ENCODE measurements at places on chromosomes 4 and X.
A peak's percentile ranks its signal among the peaks of the same experiment; 100 is the strongest.

DNA sequence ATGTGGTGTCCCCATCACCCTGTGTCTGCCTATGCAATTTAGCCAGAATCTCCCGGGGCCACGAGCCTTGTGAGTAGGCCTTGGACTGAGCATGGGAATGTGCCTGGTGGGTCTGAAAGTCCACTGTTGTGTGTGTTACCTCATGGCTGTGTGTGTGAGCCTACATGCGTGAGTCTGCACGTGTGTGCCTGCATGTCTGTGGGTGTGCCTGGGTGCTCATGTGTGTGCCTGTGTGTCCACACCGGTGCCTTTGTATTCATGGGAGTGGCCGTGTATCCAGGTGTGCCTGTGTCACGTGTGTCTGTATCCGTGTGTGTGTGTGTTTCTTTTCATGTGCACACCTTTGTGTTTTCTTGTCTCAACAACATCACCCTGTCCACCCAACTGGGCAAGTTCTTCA is 14.2 kb downstream of the ATP5ME start:
- no peak for DNase-seq

DNA sequence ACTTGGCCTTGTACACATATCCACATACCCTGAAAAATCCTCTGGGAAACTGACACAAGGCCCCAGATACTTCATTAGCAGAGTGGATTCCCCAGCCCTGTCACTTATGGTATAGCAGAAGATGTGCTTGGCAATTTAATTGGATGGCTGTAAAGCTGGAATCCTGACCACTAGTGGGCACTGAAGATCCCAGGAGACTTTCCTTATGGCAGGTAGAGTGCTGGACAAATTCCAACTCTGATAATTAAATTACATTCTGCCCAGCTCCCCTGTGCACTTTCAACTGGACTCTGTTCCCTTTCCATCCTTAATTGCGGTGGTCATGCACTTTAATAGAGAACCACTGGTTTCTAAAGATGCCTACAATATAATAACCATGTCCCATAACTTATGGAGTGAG is 119.8 kb downstream of the DCK start:
- peak; percentile 55 for DNase-seq

DNA sequence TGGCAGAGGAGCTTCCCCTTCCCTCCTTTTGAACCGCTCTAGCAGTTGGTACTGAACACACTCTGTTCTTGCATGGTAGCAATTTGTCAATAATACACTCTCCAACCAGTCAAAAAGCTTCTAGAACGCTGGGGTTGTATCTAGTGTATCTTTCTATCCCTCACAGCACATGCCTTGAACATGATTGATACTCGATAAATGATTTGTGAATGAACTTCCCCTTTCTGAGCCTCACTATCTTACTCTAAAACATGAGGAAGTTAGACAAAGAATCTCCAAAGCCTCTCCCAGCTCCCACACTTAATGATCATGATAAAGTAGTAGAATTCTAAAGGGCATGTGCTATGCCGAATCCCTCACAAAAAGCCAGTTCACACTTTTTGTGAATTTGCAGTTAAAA is 64.4 kb downstream of the DLG3 start:
- DNase-seq: no peak

DNA sequence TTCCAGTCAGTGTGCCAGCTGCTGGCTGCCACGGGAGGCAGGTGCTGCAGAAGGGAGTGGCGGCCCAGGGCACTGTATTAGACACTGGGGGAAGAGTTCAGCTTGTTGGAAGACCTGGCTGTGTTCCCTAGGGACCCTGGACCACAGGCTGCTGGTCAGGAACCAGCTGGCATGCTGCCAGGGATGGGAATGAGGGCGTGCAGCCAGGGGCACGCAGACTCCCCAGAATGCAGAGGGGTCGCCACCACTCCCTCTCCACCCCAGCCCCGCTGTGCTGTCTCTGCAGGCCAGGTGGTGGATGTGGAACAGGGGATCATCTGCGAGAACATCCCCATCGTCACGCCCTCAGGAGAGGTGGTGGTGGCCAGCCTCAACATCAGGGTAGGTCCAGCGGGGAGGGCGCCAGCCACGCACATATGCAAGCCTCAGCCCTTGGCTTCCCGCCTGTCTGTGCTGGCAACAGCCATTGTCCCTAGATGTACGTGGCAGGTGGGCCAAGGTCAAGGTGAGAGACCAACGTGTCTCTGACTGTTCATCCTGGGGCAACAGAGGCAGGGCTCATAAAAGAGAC is 12.3 kb downstream of the ABCD1 start:
- DNase-seq: no peak

GRCh38 chrX:105462186-105462585 is 241.7 kb upstream of the TEX13A start:
- DNase-seq: no peak

GRCh38 chrX:46575991-46576392 is 2.4 kb downstream of the CHST7 start:
- peak; percentile 40 for DNase-seq

- peak; percentile 60 for DNase-seq
Observed at GRCh38 chr4:6352031-6352692, 82.5 kb downstream of the WFS1 start.

- peak; percentile 96 for DNase-seq
Observed at GRCh38 chrX:54357414-54358377, at the start of gene WNK3. Gene WNK3 (minus strand): TSS chrX:54358046.

- DNase-seq: no peak
Observed at GRCh38 chr4:146029147-146029546, 90.5 kb upstream of the ZNF827 start.

- no peak for DNase-seq
Observed at GRCh38 chrX:26352891-26353430, 137.0 kb downstream of the MAGEB5 start.

DNA sequence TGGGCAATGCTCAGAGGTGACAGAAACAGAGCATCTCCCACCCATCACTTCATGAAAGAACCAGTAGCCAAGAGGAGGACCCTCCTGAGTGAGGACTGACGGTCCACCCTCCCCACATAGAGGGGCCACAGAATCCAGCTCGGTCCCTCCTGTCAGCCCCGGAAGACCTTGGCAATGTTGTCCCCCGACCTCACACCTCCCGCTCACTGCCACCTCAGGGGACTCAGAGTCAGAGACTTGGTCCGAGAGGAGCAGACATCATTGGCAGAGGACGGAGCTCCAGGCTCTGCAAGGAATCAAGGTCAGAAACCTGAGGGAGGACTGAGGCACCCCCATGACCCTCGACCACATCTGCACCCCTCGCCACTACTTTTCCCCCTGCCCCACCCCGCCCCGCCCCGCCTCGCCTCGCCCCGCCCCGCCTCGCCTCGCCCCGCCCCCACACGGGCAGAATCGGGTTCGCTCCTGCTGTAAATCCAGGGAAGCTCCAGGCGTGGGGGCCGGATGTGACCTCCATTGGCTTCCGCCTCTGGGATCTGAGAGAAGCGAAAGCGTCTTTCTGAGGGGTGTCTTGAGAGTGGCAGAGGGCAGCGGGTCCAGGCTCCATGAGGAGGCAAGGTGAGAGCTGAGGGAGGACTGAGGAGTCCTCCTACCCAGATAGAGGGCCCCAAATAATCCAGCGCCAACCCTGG is at the start of gene MAGEA11:
MAGEA11 (plus strand) TSS at position 516 of the 692 bp plus-strand sequence. CDS start 1,100 bp downstream, outside the sequence.
- DNase-seq: peak; percentile 65

DNA sequence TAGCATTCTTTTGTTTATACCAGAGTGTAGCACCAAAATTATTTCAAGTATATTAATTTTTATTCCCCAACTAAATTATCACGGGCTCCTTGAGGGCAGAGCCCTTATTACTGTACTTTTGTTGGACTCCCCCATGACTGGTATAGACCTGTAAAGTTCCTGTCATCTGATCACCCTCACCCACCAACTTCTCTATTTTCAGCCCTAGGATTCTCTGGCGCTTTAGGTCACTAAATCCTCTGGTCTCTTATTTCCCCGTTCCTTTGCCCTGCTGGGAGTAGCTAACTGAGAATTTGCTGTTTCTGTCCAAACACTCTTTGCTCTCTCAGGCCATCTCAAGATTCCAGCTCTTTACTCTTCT is 3.2 kb upstream of the XKRX start:
- DNase-seq: no peak

GRCh38 chrX:40459571-40460158 is 121.1 kb upstream of the ATP6AP2 start:
- DNase-seq: no peak

GRCh38 chrX:86171366-86171765 is 23.1 kb downstream of the DACH2 start:
- DNase-seq: peak; percentile 80

GRCh38 chrX:44708470-44708869 is 135.4 kb upstream of the DUSP21 start:
- no peak for DNase-seq

- no peak for DNase-seq
Observed at GRCh38 chr4:147011411-147011810, 65.7 kb upstream of the TTC29 start.

DNA sequence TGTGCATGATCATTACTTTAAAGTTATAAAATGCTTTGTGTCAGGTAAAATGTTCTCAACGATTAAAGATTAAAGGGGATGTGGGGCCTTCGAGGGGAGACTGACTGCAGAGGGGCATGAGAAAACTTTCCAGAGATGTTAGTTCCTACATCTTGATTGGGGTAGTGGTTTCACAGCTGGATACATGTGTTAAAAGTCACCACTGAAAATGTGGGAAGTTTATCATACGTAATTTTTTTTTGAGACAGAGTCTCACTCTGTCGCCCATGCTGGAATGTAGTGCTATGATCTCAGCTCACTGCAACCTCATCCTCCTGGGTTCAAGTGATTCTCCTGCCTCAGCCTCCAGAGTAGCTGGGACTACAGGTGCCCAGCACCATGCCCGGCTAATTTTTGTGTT is 79.5 kb downstream of the RBM47 start:
- no peak for DNase-seq

DNA sequence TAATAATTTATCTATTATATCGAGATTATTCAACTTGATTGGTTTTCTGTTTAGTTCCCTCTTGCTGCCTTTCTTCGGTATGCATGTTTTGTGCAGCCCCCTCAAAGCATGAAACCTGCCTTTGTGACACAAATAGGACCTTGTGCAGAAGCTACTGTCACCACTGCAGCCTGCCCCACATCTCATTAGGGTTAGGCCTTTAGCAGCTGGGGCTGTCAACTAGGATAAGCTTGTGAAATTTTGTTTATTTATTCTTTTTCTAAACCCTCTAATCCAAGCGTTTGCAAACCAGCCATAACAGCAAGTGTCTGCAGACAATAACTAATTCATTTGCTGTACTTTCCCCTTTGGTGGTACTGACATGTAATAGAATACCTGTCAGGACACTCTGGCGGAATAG is 258.9 kb downstream of the RCHY1 start:
- peak; percentile 75 for DNase-seq

DNA sequence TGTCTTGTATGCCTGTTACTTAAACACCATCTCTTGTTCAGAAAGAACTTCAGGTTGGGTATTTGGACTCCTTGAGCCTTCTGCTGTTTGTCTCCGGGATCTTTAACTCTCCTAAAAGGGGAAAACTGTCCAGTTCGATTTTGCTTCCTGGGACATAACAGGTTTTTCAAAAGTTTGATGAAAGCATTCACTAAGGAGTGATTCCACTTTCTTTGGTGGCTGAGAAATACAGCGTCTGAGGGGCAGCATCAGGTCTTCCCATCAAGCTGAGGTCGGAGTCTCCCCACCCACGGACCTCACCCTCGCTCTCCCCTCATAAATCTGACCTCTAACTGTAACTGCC is 1.4 kb downstream of the AFAP1 start:
- DNase-seq: no peak

- DNase-seq: peak; percentile 54
Observed at GRCh38 chr4:15003401-15003890, 1.2 kb downstream of the CPEB2 start.

DNA sequence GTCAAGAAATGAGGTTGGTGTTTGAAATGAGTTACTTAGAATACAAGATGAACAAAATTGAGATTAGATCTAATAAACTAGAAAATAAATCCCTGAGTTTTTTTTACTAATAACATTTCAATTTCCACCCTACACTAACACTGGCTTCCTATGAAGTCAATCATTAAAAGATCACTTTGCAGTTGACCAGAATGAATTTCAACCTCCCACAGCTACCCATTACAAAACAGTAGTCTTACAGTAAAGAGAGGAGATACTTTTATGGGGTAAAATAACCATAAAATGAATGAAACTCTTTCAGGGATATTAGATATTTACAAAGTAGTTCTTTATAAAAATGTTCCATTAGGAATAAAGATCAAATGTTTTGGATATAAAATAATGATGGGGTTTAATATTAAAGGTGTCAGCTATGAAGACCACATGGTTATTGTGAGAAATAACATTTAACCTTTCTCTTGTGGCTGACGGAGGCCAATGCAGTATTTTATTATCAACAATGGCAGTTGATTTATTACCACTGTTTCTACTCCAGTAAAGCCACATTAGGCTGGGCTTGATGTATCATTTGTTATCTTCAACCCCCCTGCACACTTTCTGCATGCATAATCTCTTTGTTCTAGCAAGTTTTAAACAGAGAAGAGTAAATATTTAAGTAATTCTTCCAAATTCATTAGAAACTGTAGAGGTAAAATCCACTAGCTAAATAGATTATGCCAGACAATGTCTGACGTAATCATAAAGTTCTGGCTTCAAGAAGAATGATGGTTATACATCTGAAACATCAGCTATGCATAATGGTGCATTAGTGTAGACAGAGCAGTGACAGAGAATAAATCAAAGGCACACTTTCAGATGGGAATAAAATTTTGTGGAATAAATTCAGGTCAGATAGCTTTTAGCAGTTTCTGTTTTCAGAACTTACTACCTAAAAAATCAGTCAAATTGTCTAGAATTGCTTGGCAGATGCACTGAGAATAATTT is 516.6 kb downstream of the PCDH18 start:
- DNase-seq: no peak

DNA sequence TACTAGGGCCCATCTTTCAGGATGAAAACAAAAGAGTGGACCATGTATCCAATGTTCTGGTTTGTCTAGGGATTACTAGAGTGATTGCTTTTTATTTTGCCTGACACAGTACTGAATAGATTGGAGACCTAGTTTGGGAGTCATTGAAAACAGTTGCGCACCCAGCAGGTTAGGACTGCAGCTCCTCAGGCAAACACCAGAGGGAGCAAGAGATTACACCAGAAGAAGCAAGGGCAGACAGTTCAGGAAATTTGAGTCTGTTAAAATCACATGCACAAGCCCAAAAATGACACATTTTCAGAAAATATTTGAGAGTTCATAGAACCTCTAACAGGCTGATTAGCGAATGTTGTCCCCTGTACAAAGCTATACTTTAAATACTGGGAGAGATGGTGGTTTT is 55.6 kb downstream of the CYLC1 start:
- peak; percentile 29 for DNase-seq

DNA sequence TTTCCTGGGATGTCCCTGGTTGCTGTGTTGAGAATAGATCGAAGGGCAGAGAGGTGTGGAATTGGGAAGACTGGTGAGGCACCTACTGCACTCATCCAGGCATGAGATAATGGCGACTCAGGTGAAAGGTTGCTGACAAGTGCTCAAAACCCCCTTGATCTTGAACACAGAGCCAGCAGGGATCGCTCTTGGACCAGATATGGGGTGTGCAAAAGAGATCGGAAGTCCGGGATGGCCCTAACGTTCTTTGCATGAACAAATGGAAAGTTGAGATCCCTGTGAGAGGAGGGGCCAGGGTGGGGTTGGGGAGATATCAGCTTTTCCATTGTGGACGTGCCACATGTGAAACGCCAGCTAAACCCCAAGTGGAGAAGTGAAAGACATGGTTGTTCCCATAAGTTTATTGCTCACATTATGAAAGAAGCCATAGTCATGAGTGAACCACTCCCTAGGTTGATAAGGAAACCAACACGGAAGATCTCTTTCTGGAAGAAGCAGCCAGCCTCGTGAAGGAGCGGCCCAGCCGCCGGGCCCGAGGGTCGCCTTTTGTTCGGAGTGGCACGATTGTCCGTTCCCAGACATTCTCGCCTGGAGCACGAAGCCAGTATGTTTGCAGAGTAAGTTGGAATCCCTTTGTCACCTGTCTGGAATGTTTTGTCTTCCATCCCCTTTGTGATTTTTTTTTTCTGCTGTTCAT is 22.6 kb upstream of the CLCN4 start:
- no peak for DNase-seq
